SJSA1 (cell line): ENCODE measurements at places on chromosomes 12 and 14. TPM values are rescaled to one million over a fixed set of nuclear protein-coding genes. Genes with fewer than 3 reads are reported as not detected.

DNA sequence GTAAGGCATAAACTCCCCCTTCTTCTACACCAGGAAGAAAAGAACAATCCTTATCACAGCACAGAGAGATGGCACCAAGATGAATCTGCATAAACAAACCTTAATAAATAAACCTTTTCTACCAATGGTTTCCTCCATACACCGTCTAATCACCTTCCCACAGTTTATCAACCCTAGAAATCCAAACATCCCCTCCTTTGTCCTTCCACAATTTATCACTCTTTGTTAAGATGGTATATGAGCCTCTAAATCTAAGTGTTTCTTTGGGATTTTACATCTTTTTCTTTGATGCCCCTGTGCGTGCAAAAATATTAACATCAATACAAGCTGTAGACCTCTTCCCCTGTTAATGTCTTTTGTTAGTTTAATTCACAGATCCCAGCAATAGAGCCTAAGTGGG, 12.5 kb downstream of the DICER1 start:
- no peaks in the 10 kb centered on the region; the same call in 1 of the 2 replicates for H3K27me3 ChIP-seq
- no peak for DNase-seq
- H3K4me3 ChIP-seq = no peak overlapping the region
- H3K36me3 ChIP-seq = no peaks in the 10 kb centered on the region

DNA sequence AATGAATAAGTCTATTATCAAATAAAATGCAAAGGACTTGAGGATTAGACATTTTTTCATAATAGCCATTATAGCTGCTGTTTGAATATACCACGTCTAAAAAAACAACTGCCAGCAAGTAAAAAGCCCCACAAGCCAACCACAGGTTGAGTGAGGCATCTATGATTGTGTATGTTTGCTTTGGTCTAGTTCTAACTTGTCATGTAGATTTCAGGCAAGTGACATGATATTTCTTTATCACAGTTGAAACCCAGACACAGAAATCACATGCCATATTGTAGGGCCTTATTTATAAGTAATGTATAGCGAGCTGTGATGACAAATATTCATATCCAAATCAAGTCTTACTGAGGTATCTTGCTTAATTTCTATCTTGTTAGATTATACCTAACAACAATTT, 225.8 kb downstream of the EMP1 start:
- no peak for DNase-seq
- H3K36me3 ChIP-seq = no peaks in the 10 kb centered on the region
- H3K27me3 ChIP-seq = no peaks in the 10 kb centered on the region
- H3K27ac ChIP-seq = no peak overlapping the region

DNA sequence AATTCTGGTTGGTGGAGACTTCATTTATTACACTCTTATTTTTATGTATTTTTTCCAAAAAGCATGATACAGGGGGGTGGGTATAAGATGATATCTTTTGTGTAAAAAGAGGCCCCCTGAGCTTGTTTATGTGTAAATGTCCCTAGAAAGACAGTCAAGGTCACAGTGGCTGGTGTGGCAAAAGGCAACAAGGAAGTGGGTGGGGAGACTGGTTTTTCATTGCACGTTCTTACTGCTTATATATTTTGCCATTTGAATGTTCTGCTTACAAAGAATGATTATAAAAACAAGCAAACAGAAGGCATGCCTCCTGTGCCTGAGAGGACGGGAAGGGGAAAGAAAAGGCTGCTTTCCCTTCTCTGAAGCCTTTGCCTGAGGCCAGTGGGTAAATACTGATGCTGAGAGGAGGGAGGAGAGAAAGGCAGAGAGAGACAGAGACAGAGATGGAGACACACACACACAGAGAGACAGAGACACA, 24.1 kb upstream of the ADIPOR2 start:
- H3K36me3 ChIP-seq = no peaks in the 10 kb centered on the region
- peaks cover 3% of the 10 kb centered on the region; the same call in 1 of the 2 replicates for H3K4me1 ChIP-seq
- H3K4me3 ChIP-seq = no peak overlapping the region
- no peak overlapping the region for H3K27ac ChIP-seq
- DNase-seq = no peak

- H3K4me3 ChIP-seq = no peak overlapping the region
- no peak for DNase-seq
- H3K27ac ChIP-seq = no peak overlapping the region
- H3K4me1 ChIP-seq = no peaks in the 10 kb centered on the region
- no peaks in the 10 kb centered on the region for H3K36me3 ChIP-seq
- H3K27me3 ChIP-seq = no peaks in the 10 kb centered on the region
Observed at GRCh38 chr12:91871751-91872150, 273.9 kb downstream of the BTG1 start.

GRCh38 chr14:105499256-105500035, 8.4 kb downstream of the TEDC1 start:
- no peak overlapping the region for H3K4me3 ChIP-seq
- H3K36me3 ChIP-seq = no peaks in the 10 kb centered on the region
- H3K27me3 ChIP-seq = no peaks in the 10 kb centered on the region
- DNase-seq = no peak

- no peaks in the 10 kb centered on the region for H3K4me1 ChIP-seq
- no peak overlapping the region for H3K27ac ChIP-seq
- H3K36me3 ChIP-seq = no peaks in the 10 kb centered on the region
- no peak for DNase-seq
Observed at GRCh38 chr14:80498533-80498932, 287.2 kb upstream of the DIO2 start.

- DNase-seq = peak; percentile 92
- peaks cover 48% of the 10 kb centered on the region for H3K4me1 ChIP-seq
- H3K27ac ChIP-seq = peak overlapping the region; percentile 85
- H3K36me3 ChIP-seq = peaks cover 6% of the 10 kb centered on the region; the same call in 1 of the 2 replicates
- H3K27me3 ChIP-seq = no peaks in the 10 kb centered on the region
Observed at GRCh38 chr12:2348482-2348852, 295.7 kb downstream of the CACNA1C start.

GRCh38 chr14:100393906-100394732, 71.0 kb downstream of the SLC25A47 start:
- no peak for DNase-seq
- no peak overlapping the region for H3K27ac ChIP-seq
- H3K36me3 ChIP-seq = no peaks in the 10 kb centered on the region
- no peaks in the 10 kb centered on the region for H3K4me1 ChIP-seq
- no peak overlapping the region for H3K4me3 ChIP-seq

DNA sequence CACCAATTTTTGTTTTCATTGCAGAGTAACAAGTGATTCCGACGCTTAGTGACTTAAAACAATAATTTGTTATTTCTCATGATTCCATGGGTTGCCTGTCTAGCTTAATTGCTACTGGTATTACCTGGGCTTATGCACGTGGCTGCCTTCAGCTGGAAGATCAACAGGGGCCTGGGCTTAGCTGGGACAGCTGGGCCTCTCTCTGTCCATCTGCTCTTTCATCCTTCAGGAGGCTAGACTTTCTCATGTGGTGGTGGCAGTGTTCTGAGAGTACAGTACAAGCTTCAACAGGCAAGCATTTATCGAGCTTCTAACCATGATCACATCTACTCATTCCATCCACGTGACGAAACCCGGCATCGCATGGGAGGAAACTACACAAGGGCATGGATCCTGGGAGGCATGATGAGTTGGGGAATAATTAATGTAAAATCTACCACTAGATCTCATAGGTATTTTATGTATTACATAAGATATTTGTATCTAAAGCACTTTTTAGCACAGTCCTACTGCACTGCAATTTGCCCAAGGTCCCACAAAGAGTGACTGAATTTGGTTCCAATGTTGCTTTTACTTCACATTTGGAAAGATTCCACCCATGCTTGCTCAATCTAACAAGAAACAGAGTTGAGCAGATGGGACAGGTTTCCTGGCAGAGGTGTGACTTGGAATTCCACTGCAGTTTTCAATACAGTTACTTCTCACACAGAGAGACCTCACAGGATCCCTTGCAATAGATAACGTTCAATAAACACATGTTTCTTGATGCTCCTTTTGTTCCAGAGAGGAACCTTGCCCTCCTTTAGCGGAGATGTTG, 153.1 kb upstream of the FRMD6 start:
- no peaks in the 10 kb centered on the region for H3K27me3 ChIP-seq
- no peak overlapping the region for H3K27ac ChIP-seq
- no peaks in the 10 kb centered on the region for H3K36me3 ChIP-seq
- DNase-seq = no peak
- H3K4me1 ChIP-seq = no peaks in the 10 kb centered on the region

DNA sequence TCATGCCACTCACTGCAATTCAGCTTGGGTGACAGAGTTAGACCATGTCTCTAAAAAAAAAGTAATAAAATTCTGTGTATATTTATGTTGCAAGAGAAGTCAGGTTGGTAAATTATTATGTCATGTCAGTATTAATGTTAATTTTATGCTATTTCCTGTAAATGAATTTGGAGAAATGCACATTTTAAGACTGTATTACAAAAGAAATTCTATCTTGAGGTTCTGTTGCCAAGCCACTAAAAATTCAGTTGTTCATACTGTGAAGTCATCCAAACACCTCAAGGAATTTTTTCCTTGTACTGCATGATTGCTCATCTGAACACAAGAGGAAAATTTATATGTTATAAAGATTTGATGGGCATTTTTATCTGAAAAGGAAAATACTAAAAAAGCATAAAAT, 23.3 kb upstream of the HMGA2 start:
- H3K27ac ChIP-seq = no peak overlapping the region
- no peaks in the 10 kb centered on the region for H3K36me3 ChIP-seq
- peaks cover 31% of the 10 kb centered on the region for H3K4me1 ChIP-seq
- H3K27me3 ChIP-seq = no peaks in the 10 kb centered on the region
- H3K4me3 ChIP-seq = no peak overlapping the region

DNA sequence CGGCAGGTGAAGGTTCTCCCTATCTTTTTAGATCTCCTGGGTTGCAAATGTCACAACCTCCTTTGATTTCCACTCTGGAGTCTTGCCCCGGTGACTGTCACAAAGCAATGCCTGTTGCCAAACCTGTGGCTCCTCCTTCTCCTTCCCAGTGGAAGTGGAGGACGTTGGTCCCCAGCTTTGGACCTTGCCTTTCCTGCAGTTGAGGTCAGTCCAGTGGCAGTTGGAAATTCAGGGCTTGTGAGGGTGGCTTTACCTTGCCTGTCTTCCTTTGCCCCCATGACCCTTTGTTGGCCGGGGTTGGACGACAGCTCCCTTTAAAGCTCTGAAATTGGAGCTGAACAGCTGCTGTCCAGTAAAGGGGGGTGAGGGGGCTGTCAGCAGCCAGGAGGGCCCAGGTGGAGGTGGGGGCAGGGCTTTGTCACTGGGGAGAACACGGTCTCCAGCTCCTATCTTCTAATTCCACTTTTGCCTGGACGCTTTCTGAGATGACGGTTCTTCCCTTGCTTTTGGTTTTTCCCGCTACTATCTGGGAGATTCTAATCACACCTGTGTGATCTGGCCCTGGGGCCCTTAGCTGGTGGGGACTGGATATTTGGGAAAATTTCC, 4.1 kb downstream of the TEAD4 start:
- peak overlapping the region; percentile 80 for H3K27ac ChIP-seq
- peaks cover 49% of the 10 kb centered on the region for H3K4me1 ChIP-seq
- DNase-seq = no peak
- no peaks in the 10 kb centered on the region for H3K27me3 ChIP-seq
- no peak overlapping the region for H3K4me3 ChIP-seq

- DNase-seq = no peak
- H3K4me1 ChIP-seq = no peaks in the 10 kb centered on the region
- H3K4me3 ChIP-seq = no peak overlapping the region
- no peak overlapping the region for H3K27ac ChIP-seq
- H3K36me3 ChIP-seq = no peaks in the 10 kb centered on the region
- no peaks in the 10 kb centered on the region for H3K27me3 ChIP-seq
Observed at GRCh38 chr14:70208380-70208779, 19.6 kb upstream of the SLC8A3 start.

DNA sequence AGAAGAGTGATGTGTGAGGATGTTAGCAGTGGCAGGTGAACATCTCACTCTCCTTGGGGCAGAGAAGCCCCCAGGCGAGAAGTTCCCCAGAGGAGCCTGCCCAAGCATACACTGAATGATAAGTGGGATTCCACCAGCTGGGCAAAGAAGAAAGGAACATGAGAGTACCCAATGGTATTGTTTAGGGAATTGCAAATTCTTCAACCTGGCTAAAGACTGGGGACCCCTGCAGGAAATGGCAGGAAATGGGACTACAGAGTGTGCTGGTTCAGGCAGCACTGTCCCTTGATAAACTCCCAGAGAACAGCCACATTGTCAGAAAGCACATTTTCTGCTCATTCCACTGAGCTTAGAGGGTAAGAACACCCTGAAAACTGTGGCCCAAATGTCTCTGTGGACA, 121.3 kb downstream of the RPS29 start:
- no peak overlapping the region for H3K27ac ChIP-seq
- H3K4me3 ChIP-seq = no peak overlapping the region
- no peak for DNase-seq
- no peaks in the 10 kb centered on the region; the same call in 1 of the 2 replicates for H3K27me3 ChIP-seq
- H3K4me1 ChIP-seq = no peaks in the 10 kb centered on the region
- H3K36me3 ChIP-seq = no peaks in the 10 kb centered on the region

The SPATA7 gene
- 3.7 and 11.2 TPM in 2 replicates for total RNA-seq

The KRT6C gene
- total RNA-seq = not detected in 2 replicates

The DEPDC4 gene
- 1.9 and 2.5 TPM in 2 replicates for total RNA-seq

The SLC5A8 gene
- total RNA-seq = not detected in 2 replicates

The COA8 gene
- total RNA-seq = 12.1 and 43.4 TPM in 2 replicates

The ACOT4 gene
- total RNA-seq = 1.1 and 2.1 TPM in 2 replicates
